Urothelium cell line (cell line): ENCODE measurements at places on chromosomes 6 and 20.

- no peak for DNase-seq
Observed at GRCh38 chr6:34179106-34179720, 33.3 kb upstream of the GRM4 start.

GRCh38 chr6:11586117-11586516 is 48.6 kb downstream of the TMEM170B start:
- DNase-seq = no peak

DNA sequence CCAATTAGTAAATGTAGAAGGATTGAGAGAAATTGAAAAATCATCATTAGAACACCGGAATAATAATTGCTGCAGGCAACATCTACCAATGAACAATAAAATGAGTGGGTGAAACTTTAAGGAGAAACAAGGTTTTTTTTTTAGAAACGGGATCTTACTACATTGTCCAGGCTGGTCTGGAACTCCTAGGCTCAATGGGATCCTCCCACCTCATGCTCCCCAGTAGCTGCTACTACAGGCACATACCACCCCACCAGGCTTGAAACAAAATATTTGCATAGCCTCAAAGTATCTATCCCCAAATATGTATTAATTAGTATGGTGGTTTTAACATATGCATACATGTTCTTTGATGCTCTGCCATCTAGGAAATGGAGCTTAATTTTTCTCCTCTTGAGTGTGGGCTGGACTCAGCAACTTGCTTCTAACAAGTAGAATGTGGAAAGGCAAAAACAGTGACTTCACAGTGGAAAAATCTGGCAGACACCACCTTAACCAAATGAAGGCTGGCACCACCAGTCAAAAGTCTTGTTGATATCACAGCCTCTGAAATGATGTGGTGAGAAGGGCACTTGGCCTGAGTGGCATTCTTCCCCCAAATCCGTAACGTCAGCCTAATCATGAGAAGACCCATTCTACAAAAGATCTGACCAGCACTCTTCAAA is 12.1 kb downstream of the NRSN2 start:
- no peak for DNase-seq

- no peak for DNase-seq
Observed at GRCh38 chr20:31573555-31574321, 31.4 kb upstream of the ID1 start.

DNA sequence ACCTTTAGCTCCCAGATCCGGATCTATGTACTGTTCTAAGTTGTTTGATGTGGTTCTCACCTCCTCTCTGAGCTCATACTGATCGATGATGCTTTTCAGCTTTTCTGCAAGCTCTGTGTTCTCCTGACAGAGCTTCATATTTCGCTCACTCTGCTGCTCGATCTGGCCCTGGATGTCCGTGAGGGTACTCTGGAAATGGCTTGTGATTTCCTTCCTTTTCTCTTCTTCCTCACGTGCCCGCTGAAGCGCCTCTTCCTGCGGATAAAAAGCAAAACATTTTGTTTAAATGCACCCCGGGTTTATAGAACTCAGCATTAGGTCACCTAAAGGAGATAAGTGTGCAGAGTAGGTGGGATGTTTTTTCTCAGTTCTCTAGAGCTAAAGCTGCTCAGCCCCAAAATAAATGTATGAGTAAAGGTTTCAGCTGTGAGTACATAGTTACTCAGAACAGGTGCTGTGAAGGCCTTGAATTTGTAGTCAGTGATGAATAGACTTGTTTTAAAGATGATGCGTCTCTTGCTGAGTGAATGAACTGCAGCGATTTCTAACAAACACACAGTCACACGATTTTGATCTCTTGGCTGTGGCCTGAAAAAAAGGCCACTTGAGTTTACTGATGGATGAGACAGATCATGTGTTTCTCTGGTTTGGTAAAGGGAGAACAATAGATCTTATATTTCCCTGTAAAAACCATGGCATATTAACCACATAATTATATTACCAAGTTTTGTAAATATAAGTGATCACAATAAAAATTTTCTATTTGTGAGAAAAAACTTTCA is 29.1 kb downstream of the TXLNB start:
- no peak for DNase-seq

GRCh38 chr6:154624038-154624599 is 109.1 kb upstream of the SCAF8 start:
- no peak for DNase-seq

DNA sequence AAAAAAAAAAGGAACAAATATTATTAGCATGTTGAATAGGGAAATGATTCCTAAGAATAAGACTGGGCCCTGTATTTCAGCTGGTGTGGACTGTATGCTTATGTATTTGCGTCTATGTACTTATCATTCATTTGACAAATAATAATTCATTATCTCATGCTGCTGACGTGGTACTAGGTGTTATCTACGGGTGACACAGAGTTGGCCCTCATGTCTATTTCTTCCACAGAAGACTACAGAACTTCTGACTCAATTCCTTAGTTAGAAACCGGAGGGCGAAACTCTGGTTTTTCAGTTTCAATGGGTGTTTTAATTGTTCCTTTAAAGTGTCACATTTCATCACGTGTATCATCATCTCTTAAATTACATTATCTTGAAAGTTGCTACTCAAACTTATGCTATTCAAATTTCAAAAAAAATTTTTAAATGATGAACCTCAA is 305.9 kb downstream of the CLIC5 start:
- no peak for DNase-seq

GRCh38 chr6:69392745-69393144 is 404.1 kb downstream of the LMBRD1 start:
- no peak for DNase-seq

DNA sequence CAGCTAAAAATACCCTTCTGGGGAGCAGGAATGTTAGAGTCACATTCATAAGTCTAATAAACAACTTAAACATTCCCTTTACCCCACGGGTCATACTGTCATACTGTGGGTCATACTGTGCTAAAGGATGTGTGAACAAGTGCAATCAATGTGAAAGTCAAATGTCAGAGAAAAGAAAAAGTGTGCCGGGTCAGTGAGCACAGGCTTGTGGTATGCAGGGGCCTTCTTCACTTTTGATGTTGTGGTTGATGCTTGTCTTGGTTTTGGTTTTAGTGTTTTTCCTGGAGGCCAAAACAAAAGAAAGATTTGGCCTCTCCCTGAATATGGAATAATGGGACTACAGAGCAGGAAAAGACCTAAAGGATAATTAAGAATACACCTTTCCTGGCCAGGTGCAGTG is 267.9 kb upstream of the PLN start:
- no peak for DNase-seq

DNA sequence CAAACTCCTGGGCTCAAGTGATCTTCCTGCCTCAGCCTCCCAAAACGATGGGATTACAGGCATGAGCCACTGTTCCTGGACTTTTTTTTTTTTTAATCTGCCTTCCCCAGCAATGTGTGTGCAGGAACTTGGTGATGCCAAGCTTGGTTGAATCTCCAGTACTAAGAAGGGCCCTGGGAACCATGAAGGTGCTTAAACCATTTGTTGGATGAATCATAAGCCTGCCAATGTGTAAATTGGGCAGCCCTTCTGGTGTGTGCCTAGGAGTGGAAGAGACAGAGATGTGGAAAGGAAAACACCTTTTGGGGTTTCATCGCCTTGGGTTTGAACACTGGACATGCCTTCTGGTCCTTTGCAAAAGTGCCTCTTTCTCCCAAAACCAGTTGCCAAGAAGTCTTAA is 7.1 kb upstream of the SPO11 start:
- DNase-seq = no peak

GRCh38 chr20:49482621-49483017 is at the start of gene KCNB1:
KCNB1 (minus strand) TSS chr20:49482668; CDS start chr20:49482480, 188 bp downstream.
- DNase-seq = peak; percentile 99

GRCh38 chr6:88349511-88349910 is 183.4 kb upstream of the CNR1 start:
- DNase-seq = peak; percentile 30

DNA sequence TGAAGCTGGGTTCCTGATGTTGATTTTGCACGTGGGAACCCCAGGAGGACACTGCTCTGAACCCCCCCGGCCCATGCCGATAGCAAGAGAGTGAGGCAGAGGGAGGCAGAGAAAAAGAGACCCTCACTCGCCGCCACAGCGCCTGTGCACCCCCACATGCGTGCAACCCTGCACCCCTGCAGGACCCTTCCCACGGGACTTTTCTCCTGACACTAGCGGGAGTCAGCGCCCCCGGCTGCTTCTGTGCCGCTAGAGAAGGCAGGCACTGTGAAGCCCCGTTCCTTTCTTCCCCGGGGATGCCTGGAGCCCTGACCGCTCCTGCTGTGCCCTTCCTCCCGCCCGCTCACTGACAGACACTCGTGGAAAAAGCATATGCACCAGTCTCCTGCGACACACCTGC is 67.4 kb downstream of the GMPR start:
- DNase-seq = no peak

- no peak for DNase-seq
Observed at GRCh38 chr6:102068349-102068929, 674.9 kb downstream of the GRIK2 start.

DNA sequence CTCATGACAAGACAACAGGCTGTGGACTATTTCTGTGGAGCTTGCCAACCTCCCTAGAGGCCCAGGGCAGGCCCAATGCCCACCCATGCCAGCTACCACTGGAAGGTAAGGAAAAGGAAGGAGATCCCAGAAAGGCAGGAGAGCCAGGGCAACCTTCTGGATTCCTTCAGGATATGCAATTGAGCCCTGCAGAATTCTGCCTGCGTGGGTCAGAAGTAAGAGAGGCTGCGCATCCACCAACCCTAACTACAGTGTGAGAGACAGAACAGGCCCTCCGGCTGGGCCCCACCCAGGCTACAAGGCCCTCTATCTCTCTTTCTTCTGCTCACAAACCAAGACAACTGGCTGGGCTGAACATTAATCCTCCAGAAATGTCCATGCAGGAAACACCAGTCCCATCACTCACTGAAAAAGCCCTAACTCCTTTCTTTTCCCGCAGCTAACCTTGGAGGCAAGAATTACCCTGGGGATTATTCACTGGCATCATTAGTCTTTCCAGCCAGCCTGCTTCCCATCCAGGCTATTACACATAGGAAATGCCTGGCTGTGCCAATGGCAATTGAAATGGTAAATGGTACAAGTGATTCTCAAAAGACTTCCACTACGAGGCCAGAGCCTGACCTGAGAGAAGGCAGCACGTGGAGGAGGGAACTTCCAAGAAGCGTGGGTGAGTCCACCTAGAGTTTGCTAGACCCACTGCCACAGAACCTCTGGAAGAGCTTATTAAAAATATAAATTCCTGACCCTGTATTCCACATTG is 15.2 kb downstream of the MAP1LC3A start:
- no peak for DNase-seq

GRCh38 chr6:147176795-147177194 is 27.4 kb upstream of the STXBP5 start:
- no peak for DNase-seq

- no peak for DNase-seq
Observed at GRCh38 chr6:665403-666267, 8.7 kb upstream of the HUS1B start.

- no peak for DNase-seq
Observed at GRCh38 chr6:96236471-96236870, 220.7 kb downstream of the FUT9 start.

DNA sequence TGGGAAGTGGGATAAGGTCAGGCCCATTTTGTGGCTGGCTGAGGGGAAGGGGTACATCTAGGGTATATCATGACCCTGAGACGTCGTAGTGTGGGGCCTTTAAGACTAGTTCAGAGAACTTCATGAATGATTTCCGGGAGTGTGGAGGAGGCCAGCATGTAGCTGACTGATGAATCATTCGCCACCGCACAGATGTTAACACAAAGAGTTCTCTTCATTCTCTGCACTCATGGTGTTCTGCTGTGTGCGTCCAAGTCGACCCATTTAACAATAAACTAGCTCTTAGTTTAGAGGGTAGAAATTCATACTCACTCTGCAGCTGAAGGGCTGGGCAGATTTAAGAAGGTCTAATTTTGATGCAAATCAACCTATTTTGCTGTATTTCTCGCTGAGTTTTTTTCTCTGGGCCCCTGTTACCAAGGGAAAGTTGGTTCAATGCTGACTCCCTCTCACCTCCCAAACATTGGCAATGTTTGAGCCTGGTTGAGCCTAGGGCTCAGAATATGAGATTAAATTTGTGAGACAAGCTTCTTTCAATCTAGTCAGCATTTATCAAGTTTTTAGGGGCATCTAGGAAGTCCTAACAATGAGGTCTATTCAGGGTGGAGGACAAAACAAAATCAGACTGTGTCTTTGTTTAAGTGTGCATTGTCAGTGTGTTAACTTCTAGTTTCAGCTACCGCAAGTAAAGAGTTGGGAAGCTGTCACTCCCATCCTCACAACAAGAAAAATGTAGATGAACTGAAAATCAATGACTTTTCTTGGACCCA is 106.8 kb upstream of the CBLN4 start:
- peak; percentile 90 for DNase-seq

GRCh38 chr6:117960877-117961276 is 53.8 kb downstream of the SLC35F1 start:
- no peak for DNase-seq

DNA sequence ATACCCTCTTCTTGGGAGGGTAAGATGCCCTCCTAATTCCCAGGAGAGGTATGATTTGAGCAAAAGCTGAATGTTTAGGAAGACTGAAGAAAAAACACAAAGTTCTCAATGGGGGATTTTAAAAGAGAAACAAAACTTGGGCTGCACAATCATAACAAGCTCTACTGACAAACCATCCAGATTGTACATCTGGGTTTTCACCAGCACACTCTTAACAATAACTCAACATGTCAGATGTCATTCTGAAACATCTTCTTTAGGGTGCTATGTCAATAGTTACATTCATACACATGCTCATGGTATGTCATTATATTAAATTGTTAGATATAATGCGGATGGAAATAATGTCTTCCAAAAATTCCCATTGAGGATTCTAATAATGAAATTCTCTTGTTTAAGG is 95.1 kb downstream of the ASCC3 start:
- DNase-seq = no peak

DNA sequence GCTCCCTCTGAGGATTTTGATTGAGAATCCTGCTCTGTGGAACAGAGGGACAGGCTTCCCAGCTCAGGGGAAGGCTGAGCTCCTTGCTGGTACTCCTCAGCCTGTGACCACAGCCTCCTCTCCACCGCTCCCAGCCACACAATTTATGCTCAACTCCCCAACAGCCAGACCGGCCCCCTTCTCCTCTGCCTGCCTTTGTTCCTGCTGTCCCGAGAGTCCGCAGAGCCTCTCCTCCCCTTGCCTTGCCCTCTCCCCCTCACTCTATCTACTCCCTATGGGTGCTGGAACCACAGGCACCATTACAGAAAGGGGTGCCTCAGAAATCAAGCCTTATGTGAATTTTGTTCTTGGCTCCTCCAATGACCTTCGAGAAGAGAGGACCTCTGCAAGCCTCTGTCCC is 15.9 kb downstream of the MAP1LC3A start:
- DNase-seq = no peak

DNA sequence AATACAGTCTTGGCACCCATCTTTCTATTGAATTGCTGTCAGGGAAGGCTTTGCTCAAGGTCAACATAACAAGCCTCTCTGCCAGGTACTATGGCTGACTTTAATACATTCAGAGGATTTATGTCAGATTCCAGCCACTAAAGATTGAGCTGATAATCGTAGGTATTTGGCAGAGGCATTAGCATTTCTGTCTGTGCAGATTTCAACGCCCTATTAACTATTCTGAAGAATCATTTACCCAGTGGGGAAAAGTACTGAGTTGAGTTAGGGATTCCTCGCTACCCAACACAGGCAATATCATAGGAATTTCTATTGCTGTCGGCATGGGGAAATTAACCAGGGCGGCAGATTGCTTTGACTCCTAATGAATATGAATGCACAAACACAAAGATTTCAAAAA is 233.7 kb upstream of the SPTLC3 start:
- DNase-seq = no peak

GRCh38 chr20:58719971-58720371 is 27.4 kb downstream of the NPEPL1 start:
- no peak for DNase-seq
